HTR-8/SVneo (cell line): ENCODE measurements at places on chromosomes 6 and 20.

DNA sequence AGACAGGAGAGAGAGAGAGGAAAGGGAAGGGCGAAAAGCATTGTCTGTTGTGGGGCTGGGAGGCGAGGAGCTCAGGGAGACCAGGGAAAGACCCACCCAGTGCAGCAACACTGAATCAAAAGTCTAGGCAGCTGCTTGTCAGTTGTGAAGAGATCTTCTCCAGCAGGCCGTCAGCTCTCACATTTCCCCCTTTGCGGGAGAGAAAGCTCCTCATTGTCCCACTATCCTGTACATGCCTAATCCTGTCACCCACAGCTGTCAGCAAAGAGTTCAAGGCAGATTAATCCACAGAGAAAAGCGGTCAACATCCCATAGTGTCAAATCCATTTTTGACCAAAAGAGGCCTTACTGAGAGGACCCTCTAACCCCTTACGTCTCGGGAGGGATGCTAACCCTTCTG, 27.3 kb downstream of the RNF182 start:
- no peak for DNase-seq

GRCh38 chr6:20400456-20401204, 1.0 kb upstream of the E2F3 start:
- DNase-seq: no peak

DNA sequence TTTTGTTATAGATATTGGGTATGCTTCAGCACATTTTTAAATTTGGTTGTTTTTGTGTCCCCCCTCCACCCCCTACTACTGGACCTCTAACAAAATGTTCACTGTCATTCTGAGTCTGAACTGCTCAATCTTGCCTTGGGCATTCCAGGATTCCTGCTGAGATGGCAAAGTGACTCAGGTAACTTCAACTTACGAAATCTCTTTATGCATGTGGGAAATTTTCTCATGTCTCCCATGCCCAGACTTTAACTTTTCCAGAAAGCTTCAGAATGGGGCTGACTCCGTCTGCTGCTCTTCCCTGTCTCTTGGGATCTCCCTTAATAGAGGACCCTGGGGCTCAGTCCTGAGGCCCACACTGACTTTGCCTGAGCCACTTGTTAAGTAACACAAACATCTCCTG, 14.0 kb downstream of the CYP39A1 start:
- DNase-seq: no peak

- no peak for DNase-seq
Observed at GRCh38 chr6:169069356-169069755, 184.3 kb downstream of the THBS2 start.

- no peak for DNase-seq
Observed at GRCh38 chr20:58053391-58054055, 174.9 kb downstream of the ANKRD60 start.
